Immature natural killer cell (primary cell): ENCODE measurements at places on chromosomes 5 and 9.

DNA sequence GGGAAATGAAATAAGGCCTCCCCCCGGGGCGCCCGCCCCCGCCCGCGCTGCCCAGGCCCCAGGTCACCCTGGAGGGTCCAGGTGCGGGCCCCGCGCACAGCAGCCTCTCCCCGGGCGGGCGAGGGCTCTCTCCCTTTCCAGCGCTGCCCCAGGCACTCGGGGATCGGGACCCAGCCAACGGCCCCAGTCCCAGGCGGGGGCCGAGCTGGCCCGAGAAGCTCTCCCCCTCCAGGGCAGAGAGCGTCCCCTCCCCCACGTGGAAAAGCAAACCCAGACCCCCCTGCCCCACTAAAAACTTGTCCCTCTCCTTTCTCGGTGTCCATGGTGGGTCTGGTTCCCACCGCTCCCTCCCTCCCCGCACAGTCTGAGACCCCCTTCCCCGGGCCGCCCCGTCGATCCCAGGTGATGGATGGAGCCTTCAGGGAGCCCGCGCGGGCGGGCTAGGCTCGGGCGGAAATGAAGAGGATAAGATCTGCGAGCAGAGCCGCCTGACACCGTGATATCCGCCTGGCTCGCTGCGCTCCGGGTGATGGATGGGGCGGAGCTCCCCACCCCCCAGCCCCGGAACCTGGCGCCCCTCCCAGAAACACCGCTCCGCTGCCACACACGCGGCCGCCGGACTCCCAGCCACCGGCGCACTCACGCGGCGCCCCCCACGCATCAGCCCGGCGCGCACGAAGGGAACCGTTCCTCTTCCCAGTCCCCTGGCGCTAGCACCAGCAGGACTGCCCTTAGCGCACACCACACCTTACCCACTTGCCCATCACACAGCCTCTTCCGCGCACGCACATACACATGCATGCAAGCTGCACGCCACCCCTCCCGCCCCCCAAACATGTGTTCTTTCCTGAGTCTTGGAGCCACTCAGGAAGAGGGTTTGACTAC lies 81.7 kb upstream of the ZBTB43 start:
- peak; percentile 75 for DNase-seq

DNA sequence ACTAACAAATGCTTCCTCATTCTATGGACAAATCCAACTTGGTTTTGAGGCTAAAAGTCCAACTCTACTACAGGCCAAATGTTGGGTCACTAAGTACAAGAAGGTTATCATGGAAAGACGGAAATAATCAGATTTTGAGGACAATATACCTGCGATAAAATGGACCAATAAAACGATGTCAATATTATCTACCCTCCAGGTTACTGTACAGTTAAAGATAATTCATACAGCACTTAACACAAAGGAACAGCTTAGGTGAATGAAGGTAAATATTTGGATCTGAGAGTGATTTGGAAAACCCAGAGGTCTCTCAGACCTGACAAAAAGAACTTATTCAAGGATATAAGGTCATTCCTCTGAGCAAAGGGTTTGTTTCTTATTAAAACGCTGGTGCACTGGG lies 329.5 kb upstream of the PUM3 start:
- no peak for DNase-seq

- DNase-seq, result no peak
These were observed 10.8 kb downstream of the FIBCD1 start for GRCh38 chr9:130927995-130928900.

- DNase-seq, result no peak
These were observed 225.9 kb upstream of the MAP3K1 start for GRCh38 chr5:56589481-56589860.

- no peak for DNase-seq
These were observed 4.7 kb upstream of the CCL28 start for GRCh38 chr5:43416803-43417394.

DNA sequence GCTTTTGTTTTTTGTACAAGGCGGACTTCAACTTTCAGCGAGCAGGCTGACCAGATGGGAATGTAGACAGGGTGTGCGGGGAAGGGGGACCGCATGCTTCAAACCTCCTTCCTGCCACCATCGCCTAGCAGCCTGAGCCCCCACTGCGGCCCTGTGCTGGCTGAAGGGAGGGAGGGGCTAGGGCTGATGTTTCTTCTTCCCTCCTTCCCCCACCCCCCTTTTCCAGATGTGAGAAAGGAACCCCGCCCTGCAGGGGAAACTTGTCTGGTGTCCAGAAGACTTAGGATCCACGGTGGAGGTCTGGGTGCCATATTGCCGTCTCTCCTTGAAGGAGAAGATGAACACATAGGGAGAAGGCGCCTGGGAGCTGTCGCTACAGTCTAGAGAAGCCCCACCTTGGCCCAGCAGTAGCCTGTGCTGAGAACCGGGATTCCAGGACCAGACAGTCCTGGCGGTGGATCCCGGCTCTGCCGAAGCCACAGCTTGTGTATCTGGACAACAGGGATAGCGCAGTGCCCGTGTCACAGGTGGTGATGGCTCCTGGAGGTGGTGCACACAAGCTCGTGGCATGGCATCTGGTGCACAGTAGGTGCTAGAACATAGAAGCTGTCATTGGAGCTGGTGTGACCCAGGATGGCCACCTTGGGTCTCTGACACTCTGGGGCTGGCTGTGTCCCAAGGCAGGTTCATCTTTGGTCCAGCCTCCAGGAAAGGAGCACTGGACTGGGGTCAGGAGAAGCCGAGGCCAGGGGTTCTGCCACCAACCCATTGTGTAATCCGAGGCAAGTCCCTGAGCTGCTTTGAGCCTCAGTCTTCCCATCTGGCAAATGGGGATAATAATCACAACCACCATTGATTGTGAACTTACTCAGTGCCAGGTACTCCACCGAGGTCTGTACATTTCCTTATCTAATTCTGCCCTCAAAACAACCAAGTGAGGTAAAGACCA lies 205.6 kb downstream of the C9orf50 start:
- no peak for DNase-seq

DNA sequence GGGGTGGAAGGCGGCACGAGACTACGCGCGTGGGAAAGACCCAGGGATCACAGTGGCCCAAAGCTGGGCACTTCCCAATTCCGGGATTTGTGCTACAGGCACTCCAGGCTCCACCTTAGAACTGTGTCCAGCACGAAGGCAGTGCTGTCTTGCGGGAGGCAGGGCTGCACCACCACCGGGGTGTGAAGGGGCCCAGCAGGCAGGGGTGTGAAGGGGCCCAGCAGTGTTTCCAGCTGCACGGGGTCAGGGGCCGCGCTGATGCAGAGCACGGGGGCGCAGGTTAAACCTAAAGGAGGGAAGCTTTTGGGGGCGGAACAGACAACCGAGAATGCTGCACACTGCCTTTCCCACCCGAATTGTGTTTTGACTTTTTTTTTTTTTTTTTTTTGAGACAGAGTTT lies 1.1 kb upstream of the PDCD6 start:
- no peak for DNase-seq
